Activated CD8-positive, alpha-beta memory T cell treated with anti-CD3 and anti-CD28 coated beads, Interleukin-2, amount 10 ng/mL, durations not matched to agents 7 days and 5 days (primary cell): ENCODE measurements at places on chromosomes 7 and 10. TPM values are rescaled to one million over a fixed set of nuclear protein-coding genes. Genes with fewer than 3 reads are reported as not detected.

Gene PON1
- not detected for total RNA-seq

Gene CPN1
- total RNA-seq, result not detected

DNA sequence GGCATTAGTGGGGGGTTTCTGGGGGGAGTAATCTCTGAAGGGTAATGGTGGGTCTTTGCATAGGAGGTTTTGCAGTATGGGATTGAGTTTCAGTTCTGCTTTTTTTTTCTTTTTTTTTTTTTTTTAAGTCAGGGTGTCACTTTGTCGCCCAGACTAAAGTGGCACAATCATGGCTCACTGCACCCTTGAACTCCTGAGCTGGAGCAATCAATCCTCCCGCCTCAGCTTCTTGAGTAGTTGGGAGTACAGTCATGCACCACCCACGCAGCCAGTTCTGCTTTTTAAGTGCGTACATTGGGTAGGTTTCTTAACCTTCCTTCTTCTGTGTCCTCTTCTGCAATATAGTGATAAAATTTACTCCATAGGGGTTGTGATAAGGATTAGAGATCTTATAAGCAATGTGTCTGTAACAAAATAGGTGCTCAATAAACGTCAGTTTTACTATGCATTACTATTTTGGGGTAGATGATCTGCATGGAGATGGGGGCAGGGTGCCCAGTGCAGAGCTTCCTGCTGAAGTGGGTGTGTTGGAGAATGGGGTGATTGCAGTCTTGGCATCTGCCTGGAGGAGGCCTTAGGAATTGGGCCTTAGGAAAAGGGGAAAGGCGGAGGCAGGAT lies 9.6 kb downstream of the KAZALD1 start:
- peaks cover 57% of the 10 kb centered on the region for H3K27me3 ChIP-seq
- DNase-seq, result no peak
- H3K27ac ChIP-seq, result no peak overlapping the region
- H3K36me3 ChIP-seq, result no peaks in the 10 kb centered on the region
- H3K4me3 ChIP-seq, result no peak overlapping the region
- H3K4me1 ChIP-seq, result peaks cover 13% of the 10 kb centered on the region

- no peak overlapping the region for H3K27ac ChIP-seq
- peak; percentile 60 for DNase-seq
- H3K36me3 ChIP-seq, result no peaks in the 10 kb centered on the region
These were observed 117.4 kb downstream of the INPP5A start for GRCh38 chr10:132654708-132655661.

Gene P4HA1
- 29.8 TPM for total RNA-seq

Gene GHRHR
- not detected for total RNA-seq

DNA sequence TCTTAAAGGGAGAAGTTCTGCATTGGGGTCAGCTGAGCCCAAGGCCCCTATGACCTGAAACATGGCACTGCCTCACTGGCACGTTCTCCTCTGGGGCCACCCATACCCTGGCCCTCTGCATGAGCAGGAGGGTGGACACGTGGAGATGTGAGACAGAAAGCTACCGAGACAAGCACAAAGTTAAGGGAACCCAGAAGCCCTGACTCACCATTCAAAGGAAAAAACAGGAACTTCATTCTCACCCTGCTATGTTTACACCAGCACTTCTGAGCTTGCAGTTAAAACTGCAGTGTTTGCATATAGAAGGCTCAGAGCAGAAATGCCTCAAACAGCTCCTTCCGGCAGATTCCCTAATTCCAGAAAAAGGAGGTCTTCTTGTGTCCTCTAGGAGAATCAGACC lies 41.7 kb downstream of the DENND11 start:
- H3K27me3 ChIP-seq, result no peaks in the 10 kb centered on the region
- no peak overlapping the region for H3K4me3 ChIP-seq
- no peak for DNase-seq
- H3K36me3 ChIP-seq, result peaks cover 13% of the 10 kb centered on the region
- peaks cover 28% of the 10 kb centered on the region for H3K4me1 ChIP-seq

Gene MEOX2
- total RNA-seq, result not detected

GRCh38 chr10:6579904-6580278 lies at the start of gene PRKCQ:
Gene PRKCQ (minus strand): TSS chr10:6580276. CDS start chr10:6515135, 65,141 bp downstream.
- H3K27me3 ChIP-seq, result no peaks in the 10 kb centered on the region
- peak within 1 kb of the TSS; percentile 93 for H3K27ac ChIP-seq
- H3K4me3 ChIP-seq, result peak within 1 kb of the TSS; percentile 97
- DNase-seq, result peak; percentile 56
- H3K4me1 ChIP-seq, result peaks cover 59% of the 10 kb centered on the region
- H3K36me3 ChIP-seq, result peaks cover 57% of the 10 kb centered on the region

GRCh38 chr7:94451187-94451586 lies 56.5 kb downstream of the COL1A2 start:
- no peak for DNase-seq
- no peak overlapping the region for H3K4me3 ChIP-seq
- no peak overlapping the region for H3K27ac ChIP-seq
- H3K36me3 ChIP-seq, result no peaks in the 10 kb centered on the region
- no peaks in the 10 kb centered on the region for H3K4me1 ChIP-seq

DNA sequence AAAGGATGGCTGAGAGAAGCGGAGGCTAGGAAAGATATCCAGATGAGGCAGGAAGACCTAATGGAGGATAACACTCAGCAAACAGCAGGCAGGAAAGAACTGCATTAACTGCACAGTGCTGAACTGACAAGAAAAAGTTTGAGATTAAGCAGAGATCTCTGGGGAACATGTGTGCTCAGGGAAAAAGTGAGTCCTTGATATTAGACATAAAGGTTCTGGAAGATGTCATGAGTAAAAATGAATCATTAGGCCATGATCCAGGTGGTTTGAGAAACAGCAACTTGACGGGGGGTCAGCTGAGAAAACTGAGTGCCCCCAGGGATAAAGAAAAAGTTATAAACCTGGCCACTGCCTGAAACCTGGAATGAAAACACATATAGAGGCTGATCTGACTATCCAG lies 27.3 kb upstream of the ANK3 start:
- no peak for DNase-seq
- H3K36me3 ChIP-seq, result no peaks in the 10 kb centered on the region
- H3K27me3 ChIP-seq, result no peaks in the 10 kb centered on the region
- H3K4me1 ChIP-seq, result no peaks in the 10 kb centered on the region

Gene ADCYAP1R1
- not detected for total RNA-seq

GRCh38 chr10:98309366-98310355 lies 41.7 kb upstream of the LOXL4 start:
- peaks cover 41% of the 10 kb centered on the region for H3K27me3 ChIP-seq
- no peak overlapping the region for H3K4me3 ChIP-seq
- no peaks in the 10 kb centered on the region for H3K4me1 ChIP-seq
- DNase-seq, result no peak
- H3K27ac ChIP-seq, result no peak overlapping the region

- H3K36me3 ChIP-seq, result peaks cover 54% of the 10 kb centered on the region
- no peaks in the 10 kb centered on the region for H3K27me3 ChIP-seq
- peak within 1 kb of the TSS; percentile 99 for H3K27ac ChIP-seq
- H3K4me3 ChIP-seq, result peak within 1 kb of the TSS; percentile 100
These were observed at the start of gene GIMAP7 for GRCh38 chr7:150514748-150515222. Gene GIMAP7 (plus strand): TSS chr7:150514872. CDS start chr7:150519975, 5,103 bp downstream.

DNA sequence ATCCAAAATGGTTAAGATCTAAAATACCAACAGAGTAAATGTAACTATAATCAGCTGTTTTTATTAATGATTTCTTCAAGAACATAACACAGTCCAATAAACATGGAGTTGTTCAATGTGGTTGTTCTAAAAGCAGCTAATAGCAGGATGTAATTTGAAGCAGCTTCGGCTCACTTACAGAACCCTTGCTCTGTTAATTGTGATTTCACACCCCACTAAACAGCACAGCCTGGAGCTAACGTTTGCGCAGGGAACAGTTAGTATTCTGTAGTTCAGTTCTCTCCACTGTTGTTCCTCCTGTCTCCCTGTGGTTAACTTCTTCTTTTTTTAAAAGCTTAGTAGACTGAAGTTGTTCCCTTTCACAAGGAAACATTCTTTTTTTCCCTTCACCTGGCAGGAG lies 104.0 kb downstream of the GRM3 start:
- no peaks in the 10 kb centered on the region for H3K27me3 ChIP-seq
- H3K27ac ChIP-seq, result no peak overlapping the region
- DNase-seq, result no peak
- H3K36me3 ChIP-seq, result no peaks in the 10 kb centered on the region
- no peak overlapping the region for H3K4me3 ChIP-seq

DNA sequence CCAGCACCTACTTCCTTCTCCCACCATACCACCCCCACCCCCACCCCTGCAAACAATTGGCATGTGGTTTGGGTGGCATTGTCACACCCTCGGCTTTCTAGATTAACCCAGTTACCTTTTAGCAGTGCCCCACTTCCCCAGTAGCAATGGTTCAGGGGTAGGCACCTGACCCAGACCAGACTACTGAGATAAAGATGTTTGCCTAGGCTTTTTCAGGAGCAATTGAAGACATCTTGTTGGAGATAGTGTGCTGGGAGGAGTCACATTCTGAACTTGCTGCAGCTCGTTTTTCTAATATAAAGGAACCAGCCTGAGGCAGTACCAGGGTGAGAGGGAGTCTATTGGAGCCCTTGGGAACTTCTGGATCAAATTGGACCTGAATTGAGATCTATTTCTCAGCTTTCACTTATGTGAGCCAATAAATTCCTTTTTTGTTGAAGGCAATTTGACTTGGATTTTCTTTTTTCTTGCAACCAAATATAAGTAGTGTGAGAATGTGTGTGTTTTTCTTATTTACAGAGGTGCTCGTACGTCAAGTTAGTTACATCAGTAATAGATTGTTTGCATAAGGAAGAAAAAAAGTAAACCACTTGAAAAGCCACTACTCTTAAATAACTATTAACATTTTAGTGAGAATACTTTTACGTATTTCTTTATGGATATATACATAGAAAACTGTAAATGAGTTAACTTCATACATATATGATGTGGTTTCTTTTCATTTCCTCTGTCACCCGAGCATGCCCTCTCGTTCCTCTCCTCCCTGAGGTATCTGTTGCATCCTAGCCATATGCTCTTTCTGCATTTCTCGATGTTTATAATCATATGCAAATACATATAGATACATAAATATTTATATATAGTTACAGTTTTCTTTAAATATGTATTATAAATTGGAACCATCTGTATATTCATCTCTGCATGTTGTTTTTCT lies 38.0 kb downstream of the RAB18 start:
- no peak for DNase-seq
- no peak overlapping the region for H3K27ac ChIP-seq
- H3K4me3 ChIP-seq, result no peak overlapping the region
- peaks cover 29% of the 10 kb centered on the region for H3K36me3 ChIP-seq
- H3K27me3 ChIP-seq, result no peaks in the 10 kb centered on the region

Gene INTS1
- total RNA-seq, result 102 TPM

- H3K4me3 ChIP-seq, result no peak overlapping the region
- peak overlapping the region; percentile 3 for H3K27ac ChIP-seq
- no peaks in the 10 kb centered on the region for H3K27me3 ChIP-seq
- peaks cover 50% of the 10 kb centered on the region for H3K4me1 ChIP-seq
- H3K36me3 ChIP-seq, result peaks cover 3% of the 10 kb centered on the region
These were observed 32.1 kb upstream of the PFKFB3 start for GRCh38 chr10:6170638-6171037.

GRCh38 chr7:112161253-112162141 lies 44.7 kb downstream of the DOCK4 start:
- H3K27ac ChIP-seq, result no peak overlapping the region
- no peaks in the 10 kb centered on the region for H3K36me3 ChIP-seq
- no peaks in the 10 kb centered on the region for H3K4me1 ChIP-seq

Gene INA
- total RNA-seq, result 0.09 TPM

- no peak overlapping the region for H3K27ac ChIP-seq
- H3K27me3 ChIP-seq, result peaks cover 2% of the 10 kb centered on the region
- no peak overlapping the region for H3K4me3 ChIP-seq
- H3K36me3 ChIP-seq, result no peaks in the 10 kb centered on the region
These were observed 12.5 kb upstream of the CDK13 start for GRCh38 chr7:39937366-39938153.

DNA sequence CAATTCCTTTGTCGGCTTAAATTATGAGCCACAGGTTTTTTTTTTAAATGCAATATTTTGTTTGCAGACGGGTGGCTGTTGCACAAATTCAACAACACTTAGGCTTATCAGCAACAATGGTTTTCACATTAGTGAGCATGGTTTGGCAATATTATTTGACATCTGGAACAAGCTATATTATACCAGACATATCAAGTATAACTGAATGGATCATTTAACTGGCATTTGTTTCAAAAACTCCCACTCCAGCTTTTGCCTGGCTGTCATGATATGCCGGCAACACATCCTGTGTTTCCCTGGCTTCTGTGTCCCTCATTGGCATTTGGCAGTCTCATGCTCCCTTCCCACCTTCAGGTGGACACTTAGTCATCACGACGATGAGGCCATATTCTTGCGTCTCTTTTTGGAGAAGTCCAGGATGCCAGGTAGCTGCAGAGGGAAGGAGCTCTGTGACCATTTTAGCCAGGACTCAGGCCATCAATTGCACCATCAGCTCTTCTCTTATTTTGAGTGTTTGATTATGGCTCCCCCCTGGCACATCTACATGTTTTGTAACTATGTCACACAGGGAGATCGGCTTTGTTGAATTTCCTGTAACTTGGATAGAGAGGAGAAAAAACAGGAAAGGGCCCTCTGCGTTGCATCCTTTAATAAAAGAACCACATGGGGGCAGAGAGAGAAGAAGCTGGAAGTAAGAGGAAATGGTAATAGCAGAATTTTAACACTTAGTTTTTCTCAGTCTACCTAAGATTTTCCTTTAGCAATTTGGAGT lies 413.9 kb downstream of the LRMDA start:
- no peak overlapping the region for H3K4me3 ChIP-seq
- H3K4me1 ChIP-seq, result no peaks in the 10 kb centered on the region
- DNase-seq, result no peak
- H3K27me3 ChIP-seq, result no peaks in the 10 kb centered on the region

GRCh38 chr7:65317372-65317771 lies 56.3 kb upstream of the ZNF92 start:
- peaks cover 2% of the 10 kb centered on the region for H3K4me1 ChIP-seq
- DNase-seq, result no peak
- no peaks in the 10 kb centered on the region for H3K36me3 ChIP-seq
- H3K27me3 ChIP-seq, result no peaks in the 10 kb centered on the region
- H3K4me3 ChIP-seq, result no peak overlapping the region

Gene ANKRD2
- 0.67 TPM for total RNA-seq

DNA sequence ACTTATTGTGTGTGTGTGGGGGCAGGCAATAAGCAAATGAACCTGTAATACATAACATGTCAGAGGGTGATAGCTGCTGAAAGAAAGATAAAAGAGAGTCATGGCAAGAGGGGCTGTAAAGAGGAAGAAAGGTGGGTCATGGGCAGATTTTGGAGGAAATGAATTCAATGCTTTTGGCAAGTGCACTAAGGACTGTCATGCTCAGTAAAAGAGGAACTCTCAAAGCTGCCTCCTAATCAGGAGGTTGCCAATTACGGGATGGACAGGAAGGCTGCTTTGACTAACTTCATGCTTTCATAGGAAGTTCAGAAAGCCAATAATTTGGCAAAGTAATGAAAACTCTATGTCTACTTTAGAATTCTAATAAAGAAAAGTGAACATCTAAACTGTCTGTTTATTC lies 401.2 kb downstream of the SH2D4B start:
- no peak overlapping the region for H3K27ac ChIP-seq
- H3K27me3 ChIP-seq, result peaks cover 3% of the 10 kb centered on the region
- H3K4me3 ChIP-seq, result no peak overlapping the region
- H3K4me1 ChIP-seq, result no peaks in the 10 kb centered on the region
- no peak for DNase-seq

- H3K4me3 ChIP-seq, result no peak overlapping the region
- no peak for DNase-seq
- peaks cover 84% of the 10 kb centered on the region for H3K4me1 ChIP-seq
- no peaks in the 10 kb centered on the region for H3K27me3 ChIP-seq
- H3K27ac ChIP-seq, result peak overlapping the region; percentile 61
These were observed 70.6 kb downstream of the STK17A start for GRCh38 chr7:43653466-43653865.

Gene ATAD1
- total RNA-seq, result 44.4 TPM

- no peak overlapping the region for H3K4me3 ChIP-seq
- H3K4me1 ChIP-seq, result peaks cover 24% of the 10 kb centered on the region
- peaks cover 1% of the 10 kb centered on the region for H3K36me3 ChIP-seq
- no peaks in the 10 kb centered on the region for H3K27me3 ChIP-seq
- no peak overlapping the region for H3K27ac ChIP-seq
These were observed 40.2 kb upstream of the KLF6 start for GRCh38 chr10:3825244-3825643.
